NCI-H69 (cell line): ENCODE measurements at places on chromosomes 5 and 9.

- DNase-seq = no peak
These were observed 94.7 kb downstream of the ANGPTL2 start for GRCh38 chr9:127027694-127028093.

- DNase-seq = no peak
These were observed 181.1 kb downstream of the TRIM32 start for GRCh38 chr9:116868201-116868600.

DNA sequence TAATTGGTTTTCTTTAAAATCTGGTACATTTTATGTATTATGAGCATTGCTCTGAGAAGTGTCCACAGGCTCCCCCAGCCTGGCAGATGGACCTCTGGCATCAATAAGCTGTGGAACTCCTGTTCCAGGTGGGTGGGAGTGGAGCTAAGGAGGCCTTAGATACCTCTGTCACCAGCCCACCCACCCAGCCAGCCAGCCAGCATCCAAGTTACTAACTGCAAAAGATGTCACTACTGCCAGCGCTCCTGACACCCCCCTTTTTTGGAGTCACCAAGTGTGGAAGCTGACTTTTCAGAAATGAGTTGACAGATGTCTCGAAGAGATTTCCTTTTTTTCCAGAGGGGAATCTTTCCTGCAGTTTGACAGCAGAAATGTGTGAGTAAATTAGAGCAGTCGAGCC is 111.2 kb downstream of the GALNT10 start:
- no peak for DNase-seq

GRCh38 chr5:119019501-119019900 is 31.2 kb upstream of the DTWD2 start:
- peak; percentile 46 for DNase-seq

GRCh38 chr5:37984300-37984699 is 144.5 kb upstream of the GDNF start:
- no peak for DNase-seq

DNA sequence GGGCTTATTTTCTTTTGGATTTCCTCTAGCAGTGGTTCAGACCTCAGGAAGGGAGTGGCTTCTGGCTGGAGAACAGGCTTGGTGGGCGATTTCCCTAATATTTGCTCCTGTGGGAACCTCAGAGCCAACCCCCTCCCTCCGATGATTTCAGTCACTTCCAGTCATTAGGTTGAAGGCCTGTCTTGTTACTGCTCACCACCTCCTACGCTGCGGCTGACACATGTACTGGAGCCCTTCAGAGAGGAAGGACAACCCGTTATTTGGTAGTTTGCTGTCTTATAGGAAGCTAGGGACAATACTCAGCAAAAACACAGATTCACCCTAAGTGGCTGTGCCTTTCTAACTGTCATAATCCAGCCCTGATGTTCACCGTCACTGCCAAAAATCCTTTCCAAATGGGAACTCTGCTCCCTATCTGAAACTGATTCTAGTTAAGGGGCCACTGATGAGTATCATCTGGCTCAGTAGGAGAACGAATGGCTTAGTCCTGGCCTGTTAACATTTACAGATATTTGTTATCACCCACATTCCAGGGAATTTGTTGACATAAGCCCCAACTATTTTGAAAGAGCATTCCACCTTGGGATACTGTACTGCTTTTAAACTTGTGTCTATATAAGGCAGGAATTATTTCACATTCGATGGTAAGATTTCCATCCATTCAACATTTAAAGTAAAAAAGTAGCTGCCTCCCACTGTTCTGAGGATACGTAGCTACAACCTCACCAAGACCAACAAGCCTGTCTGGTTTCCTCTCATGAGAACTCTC is 29.3 kb upstream of the ANKH start:
- DNase-seq = no peak

- no peak for DNase-seq
These were observed 78.9 kb upstream of the CXCL14 start for GRCh38 chr5:135657536-135658305.

GRCh38 chr5:113989278-113989912 is 372.5 kb upstream of the KCNN2 start:
- no peak for DNase-seq

GRCh38 chr5:134614450-134615085 is 18.1 kb downstream of the SAR1B start:
- DNase-seq = no peak

- no peak for DNase-seq
These were observed 59.5 kb downstream of the CAMSAP1 start for GRCh38 chr9:135847833-135848232.

DNA sequence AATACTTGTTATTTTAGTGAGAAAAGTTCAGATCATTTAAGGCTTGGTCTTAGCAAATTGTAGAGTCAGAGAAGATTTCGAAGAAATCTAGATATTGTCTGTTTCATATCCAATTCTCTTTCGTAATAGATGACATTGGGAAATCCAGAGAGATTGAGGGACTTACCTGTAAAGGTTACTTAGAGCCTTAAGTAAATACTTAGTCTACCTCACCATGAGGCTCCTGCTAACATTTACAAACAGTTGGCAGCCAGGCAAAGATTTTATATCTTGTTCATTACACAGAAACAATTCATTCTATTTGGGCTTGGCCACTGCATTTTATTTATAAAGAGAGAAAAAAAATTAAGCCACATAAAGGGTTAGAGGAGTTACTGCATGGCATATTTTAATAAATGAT is 70.3 kb downstream of the FGF10 start:
- DNase-seq = peak; percentile 3

GRCh38 chr5:151288180-151288579 is 15.4 kb downstream of the SLC36A3 start:
- DNase-seq = peak; percentile 45

DNA sequence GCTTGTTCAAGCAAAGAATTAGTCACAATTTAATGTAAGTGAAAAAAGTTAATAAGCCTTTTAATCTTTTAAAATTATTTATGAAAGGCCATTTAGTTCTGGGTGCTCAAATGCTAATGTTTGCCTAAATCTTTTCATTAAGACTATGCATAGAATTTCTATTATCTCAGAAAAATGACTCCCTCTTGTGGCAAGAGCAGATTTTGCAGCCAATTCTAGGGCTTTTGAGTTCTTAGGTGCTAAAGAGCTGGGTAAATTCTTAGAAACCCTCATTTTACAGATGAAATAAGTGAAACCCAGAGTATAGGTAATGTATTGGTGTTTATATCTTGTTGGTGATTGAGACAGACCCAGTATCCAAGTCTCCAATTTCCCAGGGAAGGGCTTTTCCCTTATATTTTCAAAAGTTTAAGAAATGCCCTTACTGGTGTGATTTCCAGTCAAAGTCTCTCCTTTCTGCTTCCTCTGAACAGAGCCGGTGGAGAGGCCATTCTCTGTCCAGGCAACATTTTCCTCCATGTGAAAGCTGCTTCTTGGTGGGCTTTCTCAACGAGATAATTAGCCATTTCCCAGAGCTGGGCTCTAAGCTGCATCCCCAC is 24.1 kb upstream of the PCSK5 start:
- DNase-seq = peak; percentile 53

DNA sequence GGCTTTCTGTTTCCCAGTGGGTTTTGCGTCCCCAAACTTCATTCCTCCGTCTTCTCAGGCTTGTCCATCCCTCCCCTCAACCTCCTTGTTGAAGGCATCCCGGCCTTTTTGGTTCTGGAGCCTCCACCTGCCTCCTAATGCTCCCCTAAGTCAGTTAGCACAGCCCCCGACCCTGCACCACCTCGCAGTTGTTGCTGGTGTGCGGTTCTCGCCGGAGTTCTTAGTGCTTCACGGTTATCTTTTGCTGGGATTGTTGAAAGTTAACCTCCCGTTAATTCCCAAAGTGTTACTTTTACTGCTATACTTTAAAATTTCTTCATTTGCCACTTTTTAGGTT is 447 bp downstream of the UBLCP1 start:
- DNase-seq = no peak

GRCh38 chr5:159330131-159330800 is at the start of gene IL12B:
Gene IL12B (minus strand): TSS chr5:159330487. CDS start chr5:159326782, 3,705 bp downstream.
- no peak for DNase-seq

DNA sequence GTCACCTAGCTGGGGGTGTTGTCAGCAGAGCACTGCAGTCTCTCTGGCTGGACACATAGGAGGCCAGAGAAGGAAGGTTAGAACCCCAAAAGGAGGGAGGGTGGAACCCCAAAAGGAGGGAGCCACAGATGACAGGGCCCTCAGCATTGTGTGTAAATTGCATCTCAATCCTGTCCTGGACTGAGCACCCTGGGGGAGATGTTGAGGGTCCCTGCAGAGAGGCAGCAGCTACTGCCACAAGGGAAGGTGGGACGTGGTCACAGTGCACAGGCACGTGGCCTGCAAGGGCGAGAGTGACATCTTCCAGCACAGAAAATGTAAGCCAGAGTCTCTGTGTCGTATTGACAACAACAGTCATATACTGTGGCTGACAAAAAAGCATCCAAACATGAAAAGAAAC is 36.5 kb upstream of the CEP72 start:
- DNase-seq = no peak
